ENCODE measurements at places on chromosomes 7 and 10. TPM values are rescaled to one million over a fixed set of nuclear protein-coding genes. Genes with fewer than 3 reads are reported as not detected.

Gene IDI2
- total RNA-seq: not detected

Gene TMEM140
- 14.6 TPM for total RNA-seq

Gene ACTL6B
- total RNA-seq: not detected

Gene HSPA12A
- total RNA-seq: 12.1 TPM

Gene ATOH7
- total RNA-seq: not detected

Gene TWIST1
- 42.2 TPM for total RNA-seq

Gene CISD1
- total RNA-seq: 23.9 TPM

Gene GIMAP6
- total RNA-seq: 0.14 TPM

Gene EEF1AKMT2
- 19.9 TPM for total RNA-seq

Gene STAG3
- total RNA-seq: 0.28 TPM

Gene SPDYE9
- total RNA-seq: not detected

Gene SORBS1
- total RNA-seq: 1.5 TPM

Gene BHLHA15
- total RNA-seq: 0.37 TPM

Gene CRYGN
- total RNA-seq: 0.74 TPM

Gene CTTNBP2
- 0.28 TPM for total RNA-seq

Gene TEX47
- total RNA-seq: not detected

Gene HOGA1
- 0.28 TPM for total RNA-seq

Gene C7orf33
- total RNA-seq: not detected

Gene PTTG1IP2
- total RNA-seq: not detected

Gene ANKRD2
- total RNA-seq: 1.2 TPM

Gene NCF1
- total RNA-seq: under 0.01 TPM

Gene GPR26
- total RNA-seq: not detected

Gene OR9A2
- total RNA-seq: not detected

Gene AGR3
- not detected for total RNA-seq

Gene PRPF18
- 36.3 TPM for total RNA-seq

Gene LZTS2
- 43.4 TPM for total RNA-seq

Gene GIMAP5
- 0.14 TPM for total RNA-seq

Gene ST8SIA6
- not detected for total RNA-seq

Gene RASA4B
- 1.8 TPM for total RNA-seq

Gene CYP3A4
- not detected for total RNA-seq

Gene ZNF239
- total RNA-seq: 6.8 TPM

Gene CDHR1
- total RNA-seq: under 0.01 TPM

Gene OR2A12
- total RNA-seq: not detected

Gene LRRC17
- total RNA-seq: 71.5 TPM

Data from smooth muscle cell of bladder (primary cell).